Activated naive CD4-positive, alpha-beta T cell treated with anti-CD3 and anti-CD28 coated beads, Interleukin-2, amount 50 U/mL, for 72 hours (primary cell): ENCODE measurements at places on chromosomes 6 and 20.

DNA sequence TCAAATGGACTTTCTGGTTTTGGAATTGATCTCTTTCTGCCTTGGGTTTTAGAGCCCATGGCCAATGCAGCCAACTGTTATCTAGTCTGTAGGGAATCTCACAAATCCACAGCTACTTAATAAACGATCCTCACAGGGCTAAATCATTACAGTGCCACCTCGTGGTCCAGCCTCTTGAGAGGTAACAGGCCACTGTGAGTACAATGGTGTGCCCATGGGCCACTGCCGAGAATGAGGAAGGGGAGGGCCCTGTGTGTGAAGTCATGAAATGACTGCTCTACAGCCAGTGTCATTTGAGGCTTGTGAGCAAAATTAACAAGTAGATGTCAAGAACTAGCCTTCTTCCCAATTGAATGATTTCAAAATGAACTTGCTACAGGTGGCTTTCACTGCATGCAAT lies 54.3 kb upstream of the GMPR start:
- DNase-seq = no peak

DNA sequence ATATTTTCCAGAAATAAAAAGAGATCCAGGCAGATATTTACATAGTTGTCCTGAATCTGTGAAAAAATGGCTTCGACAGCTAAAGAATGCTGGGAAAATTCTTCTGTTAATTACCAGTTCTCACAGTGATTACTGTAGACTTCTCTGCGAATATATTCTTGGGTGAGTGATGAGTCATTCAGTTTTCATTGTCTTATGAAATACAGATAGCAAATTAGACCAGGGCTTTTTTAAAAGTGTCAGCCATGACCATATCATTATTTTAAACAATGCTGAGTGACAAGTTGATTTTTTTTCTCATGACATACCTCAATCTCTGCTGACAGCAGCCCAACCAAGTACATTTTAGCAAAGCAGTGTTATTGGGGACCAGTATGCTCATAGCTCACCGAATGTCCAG lies 32.8 kb downstream of the TSPYL4 start:
- DNase-seq = no peak

GRCh38 chr20:58173930-58174707 lies 54.3 kb downstream of the ANKRD60 start:
- no peak for DNase-seq

GRCh38 chr6:130674604-130675003 lies 152.6 kb upstream of the SMLR1 start:
- DNase-seq = no peak

DNA sequence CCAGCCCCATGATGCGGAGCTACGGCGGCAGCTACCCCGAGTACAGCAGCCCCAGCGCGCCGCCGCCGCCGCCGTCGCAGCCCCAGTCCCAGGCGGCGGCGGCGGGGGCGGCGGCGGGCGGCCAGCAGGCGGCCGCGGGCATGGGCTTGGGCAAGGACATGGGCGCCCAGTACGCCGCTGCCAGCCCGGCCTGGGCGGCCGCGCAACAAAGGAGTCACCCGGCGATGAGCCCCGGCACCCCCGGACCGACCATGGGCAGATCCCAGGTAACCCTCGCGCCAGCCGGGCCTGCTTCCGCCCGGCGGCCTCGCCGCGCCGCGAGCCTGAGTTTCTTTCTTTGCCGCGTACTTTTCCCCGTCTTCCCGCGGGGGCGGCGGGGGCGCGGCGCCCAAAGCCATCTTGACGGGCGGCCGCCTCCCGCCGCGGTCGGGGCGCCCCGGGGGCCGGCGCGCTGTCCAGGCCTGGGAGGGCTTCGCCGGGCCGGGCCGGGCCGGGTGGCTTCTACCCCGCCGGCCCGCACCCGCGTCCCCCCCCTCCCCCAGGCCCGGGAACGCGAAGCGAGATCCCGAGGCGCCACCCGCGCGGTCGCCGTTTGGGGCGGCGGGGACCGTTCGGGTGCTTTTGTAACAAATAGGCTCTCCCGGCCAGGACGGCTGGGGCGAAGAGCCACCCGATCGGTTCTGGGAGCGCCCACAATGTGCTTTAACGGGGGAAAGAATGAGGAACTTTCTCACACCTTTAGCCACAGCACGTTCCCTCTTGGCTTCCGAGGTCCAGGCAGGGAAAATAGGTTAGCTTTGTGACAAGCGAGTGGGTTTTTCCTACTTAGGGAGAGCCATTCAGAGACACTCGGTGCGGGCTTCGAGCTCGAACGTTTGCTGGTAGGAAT lies 2.3 kb downstream of the ARID1B start:
- DNase-seq = peak; percentile 68

- DNase-seq = no peak
These were observed 698 bp upstream of the SH3BGRL2 start for GRCh38 chr6:79630380-79630882.

GRCh38 chr6:42550277-42550676 lies 13.6 kb upstream of the UBR2 start:
- no peak for DNase-seq

DNA sequence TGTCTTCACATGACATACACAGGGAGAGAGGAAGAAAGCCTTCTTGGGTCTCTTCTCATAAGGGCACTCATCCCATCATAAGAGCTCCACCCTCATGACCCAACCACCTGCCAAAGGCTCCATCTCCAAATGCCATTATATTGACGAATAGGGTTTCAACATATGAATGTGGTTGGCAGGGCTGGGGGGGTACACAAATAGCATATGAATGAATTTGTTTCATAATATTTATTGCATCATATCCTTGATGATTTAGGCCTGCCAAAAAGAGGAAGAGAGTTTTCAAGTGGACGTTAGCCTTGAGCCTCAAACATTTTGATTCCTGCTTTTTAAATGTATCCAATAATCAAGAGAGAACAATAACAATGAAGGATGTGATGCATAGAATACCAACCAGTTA lies 26.2 kb upstream of the OPRM1 start:
- no peak for DNase-seq

DNA sequence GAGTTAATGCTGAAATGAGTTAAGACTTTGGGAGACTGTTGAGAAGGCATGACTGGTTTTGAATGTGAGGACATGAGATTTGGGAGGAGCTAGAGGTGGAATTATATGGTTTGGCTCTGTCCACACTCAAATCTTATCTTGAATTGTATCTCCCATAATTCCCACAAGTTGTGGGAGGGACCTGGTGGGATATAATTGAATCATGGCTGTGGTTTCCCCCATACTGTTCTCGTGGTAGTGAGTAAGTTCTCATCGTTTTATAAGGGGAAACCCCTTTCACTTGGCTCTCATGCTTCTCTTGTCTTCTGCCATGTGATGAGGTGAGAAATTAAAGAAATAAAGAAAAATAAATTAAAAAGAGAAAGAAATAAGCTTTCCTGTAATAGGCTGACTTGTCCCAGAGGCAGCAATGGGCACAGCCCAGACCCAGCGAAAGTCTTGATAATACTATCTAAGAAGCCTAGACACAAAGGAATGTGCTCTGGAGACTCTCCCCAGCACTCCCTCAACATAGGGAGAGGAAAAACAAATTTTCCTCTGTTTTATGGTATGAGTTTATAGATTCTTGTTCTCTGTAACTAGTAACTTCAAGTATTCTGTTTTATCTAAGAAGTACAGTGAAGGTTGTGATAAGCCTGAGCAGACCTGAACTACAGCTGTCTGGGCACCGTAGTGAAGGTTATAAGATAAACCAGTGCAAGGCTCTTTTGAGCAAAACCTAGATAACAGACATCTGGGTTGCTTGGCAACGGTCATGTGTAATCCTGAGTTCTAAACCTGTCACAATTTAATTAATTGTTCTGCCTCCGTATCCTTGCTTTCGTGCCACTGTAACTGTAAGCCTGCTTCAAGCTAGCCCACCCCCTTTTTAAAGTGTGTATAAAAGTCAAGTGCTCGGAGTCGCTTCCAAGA lies 88.9 kb upstream of the ECI2 start:
- no peak for DNase-seq

GRCh38 chr20:56171087-56172012 lies 77.2 kb upstream of the MC3R start:
- DNase-seq = no peak

DNA sequence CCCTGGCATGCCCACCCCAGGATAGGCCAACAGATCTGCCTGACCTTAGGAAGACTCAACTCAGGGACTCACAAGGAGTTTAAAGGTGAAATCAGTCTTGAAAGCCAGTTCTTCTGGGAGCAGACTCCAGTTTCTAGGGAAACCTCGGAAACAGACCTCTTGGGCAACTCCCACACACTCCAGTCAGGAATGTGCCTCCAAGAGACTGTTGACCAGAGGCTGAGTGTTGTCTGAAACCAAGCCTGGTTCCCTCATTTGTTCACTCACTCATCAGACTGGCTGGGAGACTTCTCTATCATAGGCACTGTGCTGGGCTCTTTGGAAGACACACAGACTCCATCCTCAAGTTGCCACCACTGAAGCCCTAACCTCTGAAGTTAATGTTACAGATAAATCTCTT lies 1.8 kb downstream of the TREM1 start:
- DNase-seq = no peak

GRCh38 chr6:34982424-34982852 lies 93.4 kb downstream of the ANKS1A start:
- DNase-seq = no peak

GRCh38 chr6:151408858-151409257 lies 17.5 kb upstream of the ZBTB2 start:
- DNase-seq = no peak

GRCh38 chr20:3705970-3706739 lies 6.2 kb downstream of the SIGLEC1 start:
- no peak for DNase-seq

GRCh38 chr6:31453259-31453658 lies 44.7 kb upstream of the MICB start:
- DNase-seq = no peak

GRCh38 chr6:127222418-127222817 lies 44.2 kb upstream of the RNF146 start:
- no peak for DNase-seq

- DNase-seq = no peak
These were observed 65.4 kb downstream of the OR2J2 start for GRCh38 chr6:29236060-29236459.

- DNase-seq = no peak
These were observed 148.3 kb upstream of the RIN2 start for GRCh38 chr20:19609642-19610223.

- no peak for DNase-seq
These were observed 75.4 kb upstream of the ECI2 start for GRCh38 chr6:4210629-4211419.

DNA sequence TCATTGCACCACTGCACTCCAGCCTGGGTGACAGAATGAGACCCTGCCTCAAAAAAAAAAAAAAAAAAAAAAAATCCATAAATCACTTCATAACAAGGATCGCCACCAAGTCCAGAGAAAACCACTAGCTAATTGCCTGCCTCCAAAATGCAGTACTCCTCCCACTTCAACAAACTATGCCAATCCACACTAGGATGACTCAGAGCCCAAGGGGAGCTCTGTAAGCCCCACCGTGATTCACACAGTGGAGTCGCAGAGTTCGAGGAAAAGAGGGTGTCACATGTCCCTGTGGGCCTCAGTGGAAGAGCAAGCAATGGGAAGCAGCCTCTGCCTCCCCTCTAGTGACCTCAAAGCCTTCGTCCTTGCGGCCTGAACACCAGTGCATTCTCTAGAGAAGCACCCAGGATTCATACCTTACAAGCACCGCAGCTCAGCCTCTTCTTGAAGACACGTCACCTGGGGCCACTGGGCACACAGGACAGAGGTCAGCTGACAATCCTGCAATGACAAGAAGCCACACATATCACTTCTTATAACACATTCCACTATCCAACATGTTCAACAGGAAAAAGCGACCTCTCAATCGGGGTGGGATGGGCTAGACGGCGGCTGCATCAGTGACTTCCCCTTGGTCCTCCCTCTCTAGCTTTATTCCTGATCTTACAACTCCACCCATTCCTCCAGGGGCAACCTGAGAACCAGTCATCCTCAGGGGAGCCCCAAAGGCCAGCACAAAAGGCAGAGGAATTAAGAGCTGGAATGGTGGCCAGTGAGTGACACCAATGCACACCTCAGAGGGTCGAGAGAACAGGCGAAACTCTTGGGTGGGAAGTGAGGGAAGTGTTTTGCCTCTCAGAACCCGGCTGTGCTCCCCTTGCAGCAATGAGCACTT lies 8.9 kb downstream of the SNHG17 start:
- no peak for DNase-seq

DNA sequence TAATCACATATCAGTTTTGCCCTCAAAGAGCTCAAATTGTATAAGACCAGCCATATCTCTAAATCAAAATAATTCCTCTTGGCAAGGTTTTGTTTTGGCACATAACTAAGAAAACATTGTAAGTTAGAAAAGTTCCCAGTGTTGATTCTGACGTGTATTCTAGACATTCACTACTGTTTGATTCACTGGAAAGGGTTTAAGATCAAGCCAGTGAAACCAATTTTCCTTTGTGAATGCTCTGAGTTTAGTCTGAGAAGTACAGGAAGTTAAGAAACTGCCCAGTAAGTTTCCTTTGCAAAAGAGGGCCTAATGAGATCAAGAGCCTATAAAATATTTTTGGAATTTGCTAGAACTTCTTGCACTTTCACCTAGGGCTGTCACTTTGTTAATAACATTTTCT lies 143.0 kb downstream of the FNDC1 start:
- DNase-seq = no peak

DNA sequence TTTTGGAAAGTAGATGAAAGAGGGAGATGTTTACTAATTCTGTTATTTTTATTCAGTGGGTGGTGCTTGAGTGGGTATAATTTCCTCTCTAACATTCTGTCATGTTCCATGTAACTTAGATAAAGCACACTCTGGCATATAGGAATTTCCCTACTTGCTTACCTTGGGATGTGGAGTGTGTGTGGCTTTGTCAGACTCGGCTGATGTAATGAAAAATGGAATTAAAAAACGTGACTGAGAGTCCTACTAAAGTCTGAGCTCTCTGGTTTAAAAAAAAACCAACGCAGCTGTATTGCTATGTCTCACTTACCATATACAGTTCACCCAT lies 98.3 kb downstream of the JARID2 start:
- DNase-seq = no peak

DNA sequence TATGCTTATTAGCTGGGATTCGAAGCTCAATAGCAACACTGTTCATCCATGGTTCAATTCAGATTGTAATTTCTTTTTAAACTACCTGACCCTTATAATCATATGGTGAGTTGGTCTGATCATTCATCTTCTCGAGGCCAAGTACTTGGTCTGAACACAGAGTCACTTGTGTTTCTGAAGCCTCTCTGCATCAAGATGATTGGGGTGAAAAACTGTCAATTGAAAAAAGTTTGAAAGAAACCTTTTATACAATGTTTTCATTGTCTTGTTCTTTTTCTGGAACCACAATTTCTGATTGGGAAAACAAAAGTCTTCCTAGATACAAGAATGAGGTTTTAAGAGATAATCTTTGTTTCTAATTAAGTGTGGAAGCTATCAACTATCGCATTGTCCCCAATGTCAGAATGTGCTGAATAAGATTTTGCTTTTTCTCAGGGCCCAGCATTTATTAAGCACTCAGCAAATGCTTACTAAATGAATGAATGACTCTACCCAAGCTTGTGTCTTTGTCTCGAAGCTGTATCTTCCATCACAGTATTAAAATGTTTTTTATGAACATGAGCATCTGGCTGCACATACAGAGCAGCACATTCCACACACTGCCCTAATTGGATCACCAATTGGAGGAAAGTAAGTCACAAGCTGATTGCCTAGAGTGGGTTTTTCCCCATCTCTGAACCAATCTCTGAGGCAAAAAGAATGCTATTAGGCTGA lies 45.0 kb upstream of the MOXD1 start:
- no peak for DNase-seq

GRCh38 chr6:167662075-167662880 lies 164.4 kb upstream of the AFDN start:
- DNase-seq = no peak

- no peak for DNase-seq
These were observed 117.6 kb upstream of the UST start for GRCh38 chr6:148629181-148629580.

- DNase-seq = no peak
These were observed 42.6 kb upstream of the MRGBP start for GRCh38 chr20:62753626-62754025.
